Omental fat pad (tissue), 4 donors: ENCODE measurements at places on chromosomes 16 and 17. TPM values are rescaled to one million over a fixed set of nuclear protein-coding genes. Genes with fewer than 3 reads are reported as not detected.

The TOP3A gene
- total RNA-seq = 23.6 TPM

The PDPK1 gene
- total RNA-seq = 22.2 TPM

The CCL2 gene
- 372 TPM for total RNA-seq

The HLF gene
- 14.3 TPM for total RNA-seq

The KRTAP4-9 gene
- total RNA-seq = not detected
